Dermis microvascular lymphatic vessel endothelial cell (primary cell): ENCODE measurements at places on chromosomes 4 and X. TPM values are rescaled to one million over a fixed set of nuclear protein-coding genes. Genes with fewer than 3 reads are reported as not detected.

PFKFB1 gene
- total RNA-seq, result 0.13 TPM in 2 replicates

ABCG2 gene
- 11.6 and 13.6 TPM in 2 replicates for total RNA-seq

PRDM5 gene
- 3.5 and 5.1 TPM in 2 replicates for total RNA-seq

PPEF2 gene
- total RNA-seq, result under 0.01 TPM in 1 of 2 replicates, not detected in the other

SLC10A4 gene
- under 0.01 and 0.13 TPM in 2 replicates for total RNA-seq

PSAPL1 gene
- not detected in 2 replicates for total RNA-seq

CT55 gene
- total RNA-seq, result under 0.01 TPM in 1 of 2 replicates, not detected in the other

XK gene
- total RNA-seq, result under 0.01 TPM in 2 replicates

TRAM1L1 gene
- total RNA-seq, result 0.51 TPM in 2 replicates

ANKRD50 gene
- 41.6 and 58.8 TPM in 2 replicates for total RNA-seq

PHOX2B gene
- total RNA-seq, result not detected in 2 replicates

IL13RA2 gene
- 0.13 and 1.0 TPM in 2 replicates for total RNA-seq

HSFX4 gene
- not detected in 2 replicates for total RNA-seq

RTL5 gene
- total RNA-seq, result 0.13 and 0.38 TPM in 2 replicates

YIPF6 gene
- 14.9 and 17.6 TPM in 2 replicates for total RNA-seq
